ENCODE measurements at places on chromosomes 5 and 9.

- DNase-seq, result no peak
These were observed 7.6 kb upstream of the PRUNE2 start for GRCh38 chr9:76913467-76913866.

- no peak for DNase-seq
These were observed 89.5 kb upstream of the MAP3K1 start for GRCh38 chr5:56725711-56726411.

GRCh38 chr5:61666064-61666621, 334.1 kb downstream of the ZSWIM6 start:
- DNase-seq, result no peak

DNA sequence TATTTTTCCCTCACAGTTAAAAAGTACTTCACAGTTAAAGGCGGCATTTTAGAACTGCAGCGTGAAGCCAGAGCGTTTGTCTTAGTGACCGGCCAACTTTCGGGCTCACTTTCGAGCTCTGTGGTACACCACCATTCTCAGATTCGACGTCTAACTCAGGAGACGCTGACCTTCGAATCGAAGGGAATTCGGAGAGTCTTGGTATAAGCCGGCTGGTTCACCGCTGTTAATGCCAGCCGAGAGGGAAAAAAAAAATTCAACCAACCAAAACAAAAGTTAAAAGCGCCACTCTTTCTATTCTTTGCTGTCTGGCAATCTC, 544 bp upstream of the SNX24 start:
- no peak for DNase-seq

DNA sequence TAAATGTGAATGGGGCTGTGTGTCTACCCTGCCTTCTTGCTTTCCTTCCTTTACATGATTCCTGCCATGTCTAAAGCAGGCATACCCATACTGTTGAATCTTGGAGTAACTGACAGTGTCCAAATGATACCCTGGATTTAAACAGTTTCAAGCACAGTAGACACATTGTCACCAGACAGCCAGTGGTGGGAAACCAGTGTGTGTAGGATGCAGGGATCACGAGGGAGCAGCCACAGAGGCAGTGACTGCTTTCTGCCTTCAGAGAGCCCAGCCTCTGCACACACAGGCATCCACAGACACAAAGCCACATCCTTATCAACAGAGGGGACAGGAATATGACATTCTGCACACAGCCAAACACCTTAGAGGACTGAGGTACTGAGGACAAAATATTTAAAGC, 184.2 kb upstream of the TBCA start:
- no peak for DNase-seq

DNA sequence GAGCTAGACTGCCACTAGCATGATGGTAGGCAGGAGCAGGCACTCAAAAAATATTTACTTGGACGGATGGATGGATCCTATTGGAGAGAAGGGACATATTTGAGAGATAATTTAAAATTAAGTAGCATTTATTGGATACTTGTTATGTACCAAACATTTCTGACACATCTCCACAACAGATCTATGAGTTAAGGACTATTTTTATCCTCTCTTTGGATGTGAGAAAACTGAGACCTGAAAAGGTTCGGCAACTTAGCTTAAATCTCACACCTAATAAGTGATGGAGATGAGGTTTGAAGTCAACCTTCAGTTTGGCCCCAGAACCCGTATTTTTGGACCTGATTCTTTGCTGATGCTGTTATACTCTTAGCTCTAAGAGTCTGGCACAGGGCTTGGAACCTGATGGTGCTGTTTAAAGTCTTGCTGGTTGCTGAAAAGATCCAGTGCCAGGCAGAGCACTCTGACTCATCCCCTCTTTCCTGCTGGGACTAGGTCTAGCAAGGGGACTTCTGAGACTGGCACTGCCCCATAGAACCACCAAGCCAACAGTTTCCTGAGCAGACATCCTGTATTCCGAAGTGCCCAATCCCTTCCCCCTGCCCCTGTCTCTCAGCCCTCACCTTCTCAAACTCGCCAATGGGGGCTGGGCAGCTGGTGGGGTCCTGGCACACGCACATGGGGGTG, 15.6 kb downstream of the SPARC start:
- DNase-seq, result no peak

DNA sequence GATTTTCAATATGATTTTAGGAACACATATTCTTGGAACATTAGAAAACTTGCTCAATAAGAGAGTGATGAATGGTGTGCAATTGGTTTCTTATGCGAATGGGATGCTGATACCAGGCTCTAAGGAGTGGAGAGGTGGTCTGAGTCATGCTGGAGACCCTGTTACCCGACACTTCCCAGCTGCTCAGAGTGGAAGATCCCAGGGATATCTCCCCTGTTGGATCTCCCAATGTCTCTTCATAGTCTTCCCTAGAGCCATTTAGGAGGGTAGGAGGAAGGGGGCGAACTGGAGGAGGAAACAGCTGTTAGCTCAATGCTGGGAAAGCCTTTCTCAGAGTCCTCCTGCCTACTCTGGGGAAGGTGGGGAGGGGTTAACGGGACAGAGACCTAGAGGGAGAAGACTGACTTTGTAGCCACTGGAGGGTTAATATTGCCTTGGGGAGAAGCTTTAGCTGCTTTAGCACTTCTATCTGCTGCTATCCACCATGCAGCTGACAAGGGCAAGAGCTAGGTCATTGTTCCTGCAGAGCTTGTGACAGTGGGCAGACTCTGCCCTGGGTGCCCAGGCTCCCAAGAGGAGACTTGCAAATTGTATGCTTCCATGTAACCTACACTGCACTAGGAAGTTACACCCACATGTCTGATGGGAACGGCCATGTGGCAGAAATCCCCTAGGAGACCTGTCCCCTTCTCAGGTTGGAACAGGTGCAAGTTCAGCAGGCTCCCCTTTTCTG, 301.0 kb downstream of the GADD45G start:
- DNase-seq, result no peak

DNA sequence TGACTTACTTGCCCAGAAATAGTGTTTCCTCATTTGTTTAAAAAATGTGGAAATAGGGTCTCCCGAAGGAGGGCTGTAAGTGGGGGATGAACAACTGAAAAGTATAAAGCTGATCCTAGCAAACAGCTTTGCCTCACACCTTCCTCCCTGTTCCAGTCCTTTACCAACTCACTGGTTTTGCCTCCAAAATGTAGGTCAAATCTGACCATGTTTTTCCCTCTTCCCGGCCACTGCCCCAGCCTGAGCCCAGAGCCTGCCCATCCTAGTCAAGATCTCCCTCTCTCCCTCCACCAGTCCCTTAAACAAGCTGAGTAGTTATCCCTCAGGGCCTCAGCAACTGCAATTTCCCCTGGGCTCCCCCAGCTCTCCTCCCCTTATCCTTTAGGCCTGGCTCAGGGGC, 82.4 kb upstream of the FBXW11 start:
- DNase-seq, result no peak

DNA sequence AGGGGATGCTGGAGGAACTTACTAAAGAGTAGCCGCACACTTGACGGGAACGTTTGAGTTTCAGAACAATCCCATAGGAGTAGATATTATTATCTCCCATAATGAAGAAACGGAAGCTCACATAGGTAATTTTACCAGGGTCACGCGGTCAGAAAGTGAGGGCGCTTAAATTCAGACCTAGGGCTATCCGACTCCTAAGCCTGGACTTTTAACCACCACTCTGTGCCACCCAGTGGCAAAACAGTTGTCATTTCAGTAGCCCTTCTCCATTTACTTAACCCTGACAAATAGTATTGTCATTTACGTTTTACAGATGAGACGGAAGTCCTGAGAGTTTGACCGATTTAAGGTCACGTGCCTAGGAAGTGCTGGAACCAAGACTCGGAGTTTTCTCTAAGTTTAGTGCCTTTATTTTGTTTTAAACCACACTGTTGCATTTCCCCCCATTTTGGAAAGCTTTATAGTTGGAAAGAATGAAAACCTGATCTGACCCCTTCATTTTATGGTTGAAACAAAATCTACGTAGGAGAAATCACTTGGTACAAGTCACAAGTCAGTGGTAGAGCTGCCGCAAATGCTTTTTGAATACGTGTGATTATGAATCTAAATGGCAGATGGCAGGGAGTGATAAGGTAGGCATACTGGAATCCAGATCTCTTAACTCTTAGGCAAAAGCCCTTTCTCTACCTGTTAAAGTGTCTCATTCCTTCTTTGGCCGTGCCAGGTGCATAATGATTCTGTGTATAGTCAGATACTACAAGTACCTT, 650 bp downstream of the MRRF start:
- DNase-seq, result no peak

DNA sequence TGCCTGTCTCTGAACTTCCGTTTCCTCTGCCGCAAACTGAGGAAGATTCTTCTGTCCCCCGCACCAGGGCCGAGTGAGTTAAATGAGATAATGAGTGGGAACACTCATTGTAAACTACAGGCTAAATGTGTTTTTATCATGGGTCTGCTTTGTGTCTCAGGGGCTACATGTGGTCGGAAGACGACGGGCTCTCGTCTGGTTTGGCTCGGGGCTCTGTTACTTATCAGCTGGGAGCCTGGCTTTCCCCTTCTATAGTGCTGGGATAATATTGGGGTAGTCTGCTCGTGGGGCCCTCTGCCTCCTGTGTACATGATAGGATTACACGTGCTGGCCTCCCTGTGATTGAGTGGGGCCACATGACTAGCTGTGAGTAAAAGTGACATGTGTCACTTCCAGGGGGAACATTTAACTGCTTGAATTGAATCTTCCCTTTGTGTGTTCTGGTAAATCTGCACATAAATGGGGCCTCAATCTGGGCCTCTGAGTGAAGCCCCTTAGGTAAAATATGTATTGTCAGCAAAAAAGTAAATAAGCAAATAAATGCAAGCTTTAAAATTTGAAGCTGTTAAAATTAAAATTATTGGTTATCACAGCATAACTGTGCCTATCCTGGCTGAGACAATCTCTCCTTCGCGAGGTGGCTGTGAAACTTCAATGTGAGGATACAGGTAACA, 86.9 kb upstream of the SH3PXD2B start:
- no peak for DNase-seq

GRCh38 chr5:135272311-135272805, 126.7 kb downstream of the MACROH2A1 start:
- DNase-seq, result no peak

DNA sequence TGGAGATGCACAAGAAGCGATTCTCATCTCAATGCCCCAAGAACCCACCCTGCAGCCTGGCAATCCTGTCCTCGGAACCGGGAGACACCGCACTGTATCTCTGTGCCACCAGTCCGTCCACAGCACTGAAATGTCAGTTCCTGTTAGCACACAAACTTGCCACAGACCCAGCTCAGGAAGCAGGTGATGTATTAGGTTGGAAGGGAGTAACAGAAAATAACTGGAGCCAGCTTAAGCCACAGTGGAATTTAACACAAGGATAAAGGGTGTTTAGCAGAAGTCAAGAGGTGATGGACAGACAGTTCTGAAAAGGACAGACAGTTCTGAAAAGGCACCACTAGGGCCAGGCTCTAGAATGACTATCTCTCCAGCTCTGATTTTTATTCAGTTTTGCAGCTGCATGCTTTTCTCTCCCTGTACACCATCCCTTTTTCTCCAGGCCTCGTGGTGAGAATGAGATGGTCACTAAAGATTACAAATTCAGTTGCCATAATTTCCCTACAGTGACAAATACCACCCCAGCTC, 114.4 kb downstream of the ANKRD18B start:
- DNase-seq, result no peak

DNA sequence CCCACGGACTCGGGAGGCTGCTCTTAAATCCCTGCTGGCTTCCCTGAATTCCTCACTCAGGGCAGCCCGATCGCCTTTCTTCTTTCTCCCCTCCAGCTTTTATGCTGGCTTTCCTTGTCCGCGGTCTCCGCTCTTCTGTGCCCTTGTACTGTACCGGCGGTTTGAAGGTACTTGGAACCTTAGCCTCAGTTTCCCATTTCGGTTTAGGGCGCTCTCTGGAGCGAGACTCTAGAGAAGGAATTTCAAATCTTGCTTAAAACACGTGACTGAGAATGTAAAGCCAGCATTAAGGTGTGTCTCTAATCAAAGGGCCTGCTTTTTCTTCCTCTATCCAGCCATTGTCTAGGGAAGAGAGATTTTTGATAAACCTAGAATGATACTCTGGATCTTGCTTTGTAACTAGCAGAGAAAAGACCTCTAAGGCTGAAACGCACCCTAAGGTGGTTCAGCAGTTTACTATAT, 650 bp downstream of the GPR107 start:
- DNase-seq, result no peak

GRCh38 chr9:130128251-130128650, 44.0 kb upstream of the NCS1 start:
- DNase-seq, result peak; percentile 59

DNA sequence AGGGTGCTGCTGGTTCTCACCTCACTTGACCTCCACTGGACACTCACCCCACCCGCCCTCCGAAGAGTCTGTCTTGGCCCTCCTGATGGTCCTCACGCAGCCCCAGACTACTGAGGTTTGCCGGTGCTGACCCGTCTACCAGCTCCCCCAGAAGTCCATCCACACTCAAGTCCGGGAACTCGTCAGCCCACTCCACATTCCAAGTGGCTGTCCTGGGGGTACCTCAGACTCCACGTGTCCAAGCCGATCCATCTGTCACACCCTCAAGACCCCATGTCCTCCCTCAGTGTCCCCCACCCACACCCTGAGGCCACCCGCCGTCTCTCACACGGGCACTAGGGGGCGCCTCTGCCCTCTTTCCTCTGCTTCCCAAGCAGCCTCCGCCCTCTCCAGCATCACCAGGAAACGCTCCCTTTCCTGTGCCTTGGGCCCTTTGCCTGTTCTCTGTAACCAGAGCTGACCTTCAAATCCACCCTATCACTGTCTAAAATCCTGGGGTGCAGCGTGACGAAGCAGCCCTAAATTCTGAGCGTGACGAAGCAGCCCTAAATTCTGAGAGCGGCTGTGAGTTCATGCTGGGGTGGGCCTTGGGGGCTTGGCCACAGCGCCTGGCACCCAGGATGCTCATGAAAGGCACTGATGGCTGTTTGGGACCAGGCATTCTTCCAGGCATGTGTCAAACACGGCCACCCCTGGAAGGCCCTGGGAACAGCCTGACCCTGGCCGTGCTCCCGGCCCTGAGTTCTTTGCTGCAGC, 95.7 kb downstream of the KCNT1 start:
- no peak for DNase-seq

- DNase-seq, result no peak
These were observed 114.4 kb downstream of the SLC12A2 start for GRCh38 chr5:128197896-128198522.

DNA sequence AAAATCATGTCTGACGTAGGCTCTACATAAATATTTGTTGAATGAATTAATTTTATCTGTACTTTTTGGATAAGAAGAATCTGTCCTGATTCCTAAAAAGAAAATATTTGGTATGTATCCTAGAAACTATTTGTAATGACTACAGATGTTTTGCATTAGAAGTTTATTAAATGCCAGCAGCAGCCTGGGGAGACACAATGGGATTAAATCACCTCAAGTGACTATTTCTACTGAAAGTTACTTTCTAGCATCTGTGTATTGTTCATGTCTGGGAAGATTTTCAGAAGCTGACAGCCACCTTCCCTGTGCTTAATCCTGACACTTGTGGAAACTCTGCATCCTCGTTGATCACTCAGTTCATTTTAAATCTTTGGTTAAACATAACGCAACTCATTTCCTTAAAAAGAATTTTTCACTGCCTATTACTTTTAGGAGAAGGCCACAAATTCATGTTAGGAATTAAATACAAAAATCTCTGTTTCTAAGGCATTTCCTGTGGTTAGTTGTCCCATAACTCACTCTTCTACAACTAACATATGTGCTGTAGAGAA, 209.3 kb upstream of the PPP1R2B start:
- no peak for DNase-seq

GRCh38 chr5:12636209-12636608, 732.0 kb upstream of the CTNND2 start:
- no peak for DNase-seq

- no peak for DNase-seq
These were observed 9.1 kb downstream of the FAT2 start for GRCh38 chr5:151581812-151582583.

- no peak for DNase-seq
These were observed 9.4 kb upstream of the ZFR start for GRCh38 chr5:32453916-32454315.
